Temporal lobe (tissue), 4 donors: ENCODE measurements at places on chromosomes 13 and 19. TPM values are rescaled to one million over a fixed set of nuclear protein-coding genes. Genes with fewer than 3 reads are reported as not detected.

The CCDC169 gene
- total RNA-seq: 3.4 TPM

The RUBCNL gene
- 2.7 TPM for total RNA-seq

The BLVRB gene
- total RNA-seq: 17.5 TPM

The ZNF583 gene
- 25.1 TPM for total RNA-seq

The ADAT3 gene
- total RNA-seq: 0.74 TPM

The FBXO46 gene
- total RNA-seq: 7.6 TPM

The NLRP5 gene
- not detected for total RNA-seq

The ZNF177 gene
- 10.1 TPM for total RNA-seq

The SPHK2 gene
- total RNA-seq: 9.6 TPM

The GAPDHS gene
- not detected for total RNA-seq

The FAM216B gene
- total RNA-seq: 0.74 TPM

The AP1M2 gene
- total RNA-seq: not detected

The PNMA8B gene
- 16.7 TPM for total RNA-seq

The F7 gene
- total RNA-seq: 0.49 TPM

The KLK7 gene
- total RNA-seq: not detected

The INSL3 gene
- not detected for total RNA-seq

The RASIP1 gene
- total RNA-seq: 3.9 TPM

The COL4A2 gene
- 54.8 TPM for total RNA-seq

The PSG7 gene
- total RNA-seq: not detected

The TMEM86B gene
- 0.98 TPM for total RNA-seq

The LPAR6 gene
- 8.4 TPM for total RNA-seq

The KLHL1 gene
- 69.3 TPM for total RNA-seq

The MCEMP1 gene
- total RNA-seq: not detected

The DNM2 gene
- total RNA-seq: 32.5 TPM

The IGSF23 gene
- not detected for total RNA-seq

The HIPK4 gene
- total RNA-seq: under 0.01 TPM

The ZNF566 gene
- total RNA-seq: 45.0 TPM

The LCP1 gene
- total RNA-seq: 3.2 TPM

The TNFSF9 gene
- total RNA-seq: 1.5 TPM

The DAND5 gene
- not detected for total RNA-seq

The MAG gene
- total RNA-seq: 0.49 TPM

The ZNF772 gene
- total RNA-seq: 44.0 TPM
